ENCODE measurements at places on chromosomes 1 and 21.

GRCh38 chr1:65001231-65001792 is 35.0 kb upstream of the JAK1 start:
- DNase-seq = peak; percentile 59

DNA sequence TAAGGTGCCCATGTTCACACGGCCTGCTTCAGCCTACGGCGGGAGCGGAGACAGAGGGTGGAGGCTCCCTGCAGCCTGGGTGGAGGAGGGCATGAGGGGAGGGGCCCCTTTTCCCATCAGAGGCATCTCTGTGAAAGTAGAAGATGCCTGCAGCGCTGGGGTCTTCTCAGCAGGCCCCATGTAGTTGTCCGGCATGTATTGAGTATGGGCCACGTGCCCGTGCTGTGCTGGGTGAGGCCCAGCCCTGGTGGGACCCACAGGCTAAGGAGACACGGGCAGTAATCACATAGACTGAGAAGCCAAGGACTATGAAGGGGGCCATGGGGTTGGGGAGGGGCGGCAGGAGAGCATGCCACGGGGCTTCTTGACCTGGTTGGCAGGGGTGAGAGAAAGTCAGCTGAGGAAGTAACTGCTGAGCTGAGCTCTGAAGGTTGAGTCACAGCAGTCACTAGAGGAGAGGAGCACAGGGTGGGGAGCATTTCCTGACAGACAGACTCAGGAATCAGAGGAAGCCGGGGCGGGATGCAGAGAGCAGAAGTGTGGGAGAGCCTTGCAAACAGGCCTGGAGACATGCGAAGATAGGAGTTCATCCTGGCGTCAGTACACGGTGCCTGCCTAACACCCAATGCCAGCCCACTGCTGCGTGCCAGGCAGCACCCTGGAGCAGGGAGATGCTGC is 21.6 kb downstream of the PSEN2 start:
- no peak for DNase-seq

DNA sequence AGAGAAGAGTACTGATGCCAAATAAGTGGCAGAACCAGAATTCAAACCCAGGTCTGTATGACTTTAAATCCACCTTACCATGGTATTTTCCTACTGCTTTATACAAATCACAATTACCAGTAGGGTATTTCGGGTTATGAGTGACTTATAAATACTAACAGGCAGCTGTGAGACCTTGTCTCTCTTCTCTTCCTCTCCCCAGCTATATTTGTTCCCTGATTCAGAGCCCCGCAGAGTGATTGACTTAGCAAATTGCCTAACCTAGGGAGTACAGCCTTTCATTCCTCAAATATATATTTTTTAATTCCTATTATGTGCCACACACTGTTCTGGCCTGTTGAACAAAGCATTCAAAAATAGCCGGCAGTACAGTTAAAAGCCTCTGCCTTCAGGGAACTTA is 168.0 kb downstream of the CLEC20A start:
- DNase-seq = no peak

DNA sequence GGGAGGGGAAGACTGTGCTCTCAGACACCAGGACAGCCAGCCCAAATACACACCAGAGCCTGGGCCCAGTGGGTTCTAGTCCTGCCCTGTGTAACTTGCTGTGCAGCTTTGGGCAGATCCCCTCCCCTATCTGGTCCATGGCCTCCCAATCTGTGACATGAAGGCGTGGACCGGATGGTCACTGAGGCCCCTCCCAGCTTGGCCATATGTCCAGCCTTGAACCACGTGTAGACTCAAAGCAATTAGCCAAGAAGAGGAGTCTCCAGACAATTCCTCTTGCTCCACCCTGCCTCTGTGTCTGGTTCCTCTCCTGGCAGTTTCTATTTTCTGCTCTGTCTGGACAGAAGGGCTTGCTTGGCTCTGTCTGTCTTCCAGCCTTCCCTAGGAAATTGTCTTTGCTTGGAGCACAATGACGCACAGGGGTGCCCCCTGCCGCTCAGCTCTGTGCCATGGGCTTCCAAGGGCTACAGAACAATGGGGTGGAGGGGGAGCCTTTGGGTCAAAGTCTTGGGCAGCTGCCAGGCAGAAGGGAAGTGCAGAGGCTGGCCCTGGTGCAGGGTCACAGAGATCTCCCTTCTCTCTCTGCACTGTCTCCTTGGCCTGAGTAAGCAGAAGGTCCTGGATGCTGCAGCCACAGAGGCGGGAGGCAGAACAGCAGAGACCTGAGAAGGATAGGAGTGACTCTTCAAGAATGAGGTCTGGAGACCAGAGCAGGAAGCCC is 66.1 kb downstream of the TENT5C start:
- no peak for DNase-seq

DNA sequence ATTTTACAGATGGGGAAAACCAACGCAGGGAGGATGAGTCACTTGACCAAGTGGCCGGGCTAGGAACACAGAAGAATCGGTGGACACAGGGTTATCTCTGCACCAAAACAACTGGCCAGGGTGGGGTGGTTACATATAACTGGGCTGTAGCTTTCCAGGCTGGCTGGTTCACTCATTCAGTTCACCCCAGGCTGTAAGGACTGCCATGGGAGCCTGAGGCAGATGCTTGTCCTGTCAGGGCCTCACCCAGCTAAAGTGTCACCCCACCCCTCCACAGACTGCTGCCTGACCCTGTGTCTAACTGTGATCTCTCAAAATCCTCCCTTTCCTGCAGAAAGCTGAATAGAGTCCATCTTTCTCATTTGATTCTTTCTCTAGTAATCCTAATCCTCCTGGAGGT is 387.3 kb downstream of the RYR2 start:
- no peak for DNase-seq

DNA sequence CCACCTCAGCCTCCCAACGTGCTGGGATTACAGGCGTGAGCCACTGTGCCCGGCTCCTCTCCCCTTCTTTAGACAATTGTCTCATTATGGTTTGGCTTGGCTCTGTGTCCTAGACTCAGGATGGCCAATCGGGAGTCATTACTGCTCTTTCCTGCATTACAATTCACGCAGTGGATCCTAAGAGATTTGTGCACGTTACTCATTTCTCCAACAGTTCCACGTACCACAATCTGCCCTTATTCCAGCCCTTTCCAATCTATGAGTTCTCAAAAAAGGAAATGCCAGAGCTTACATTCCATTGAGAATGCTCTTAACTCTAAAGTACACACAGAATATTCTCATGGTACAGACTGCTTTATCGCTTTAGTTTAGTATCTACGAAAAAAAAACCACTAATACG is 357.0 kb downstream of the GPATCH2 start:
- DNase-seq = no peak

DNA sequence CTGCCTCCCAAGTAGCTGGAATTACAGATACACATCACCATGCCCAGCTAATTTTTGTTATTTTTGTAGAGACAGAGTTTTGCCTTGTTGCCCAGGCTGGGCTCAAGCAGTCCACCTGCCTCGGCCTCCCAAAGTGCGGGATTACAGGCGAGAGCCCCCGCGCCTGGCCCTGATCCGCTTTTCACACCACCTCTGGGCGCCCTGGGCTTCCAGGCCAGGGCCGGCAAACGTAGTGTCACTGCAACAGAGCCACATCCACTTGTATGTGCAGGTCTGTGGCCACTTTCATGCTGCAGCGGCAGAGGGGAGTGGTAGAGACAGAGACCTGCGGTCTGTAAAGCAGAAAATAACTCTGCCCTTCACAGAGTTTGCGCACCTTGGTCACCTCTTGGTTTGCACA is 29.5 kb downstream of the RRP1B start:
- DNase-seq = no peak

DNA sequence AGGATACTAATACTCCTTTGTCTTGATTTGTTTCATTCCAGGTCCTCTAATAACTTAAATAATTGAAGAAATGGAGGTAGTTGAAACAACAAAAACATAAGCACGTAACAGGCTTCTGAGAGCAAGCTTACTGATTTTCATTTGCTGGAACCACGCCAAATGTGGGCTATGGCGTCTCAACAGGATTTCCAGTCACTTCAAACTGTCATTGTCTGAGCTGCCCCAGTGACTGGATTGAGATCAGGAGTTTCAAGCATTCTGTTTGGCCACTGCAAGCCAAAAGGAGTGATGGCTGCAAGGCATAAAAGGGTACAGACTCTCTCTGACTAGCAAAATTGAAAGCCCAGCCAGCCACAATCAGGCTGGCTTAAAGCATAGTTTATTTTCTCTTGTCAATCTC is 289.9 kb downstream of the DPYD start:
- no peak for DNase-seq

GRCh38 chr1:95475686-95476457 is 241.9 kb downstream of the RWDD3 start:
- no peak for DNase-seq

GRCh38 chr1:202249436-202249835 is 55.8 kb downstream of the LGR6 start:
- DNase-seq = no peak

GRCh38 chr1:38244218-38244845 is 197.7 kb upstream of the POU3F1 start:
- DNase-seq = no peak

GRCh38 chr21:31233711-31234110 is 110.3 kb downstream of the TIAM1 start:
- no peak for DNase-seq

DNA sequence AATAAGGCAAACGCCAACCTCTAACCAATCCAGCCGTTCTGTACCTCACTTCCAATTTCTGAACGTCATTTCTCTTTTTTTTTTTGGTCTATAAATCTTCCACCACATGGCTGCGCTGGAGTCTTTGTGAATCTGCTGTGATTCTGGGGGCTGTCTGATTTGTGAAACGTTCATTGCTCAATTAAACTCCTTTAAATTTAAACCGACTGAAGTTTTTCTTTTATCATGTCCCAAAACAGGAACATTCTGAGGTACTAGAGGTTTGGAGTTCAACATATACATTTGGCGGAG is 65.5 kb upstream of the BACH1 start:
- no peak for DNase-seq

DNA sequence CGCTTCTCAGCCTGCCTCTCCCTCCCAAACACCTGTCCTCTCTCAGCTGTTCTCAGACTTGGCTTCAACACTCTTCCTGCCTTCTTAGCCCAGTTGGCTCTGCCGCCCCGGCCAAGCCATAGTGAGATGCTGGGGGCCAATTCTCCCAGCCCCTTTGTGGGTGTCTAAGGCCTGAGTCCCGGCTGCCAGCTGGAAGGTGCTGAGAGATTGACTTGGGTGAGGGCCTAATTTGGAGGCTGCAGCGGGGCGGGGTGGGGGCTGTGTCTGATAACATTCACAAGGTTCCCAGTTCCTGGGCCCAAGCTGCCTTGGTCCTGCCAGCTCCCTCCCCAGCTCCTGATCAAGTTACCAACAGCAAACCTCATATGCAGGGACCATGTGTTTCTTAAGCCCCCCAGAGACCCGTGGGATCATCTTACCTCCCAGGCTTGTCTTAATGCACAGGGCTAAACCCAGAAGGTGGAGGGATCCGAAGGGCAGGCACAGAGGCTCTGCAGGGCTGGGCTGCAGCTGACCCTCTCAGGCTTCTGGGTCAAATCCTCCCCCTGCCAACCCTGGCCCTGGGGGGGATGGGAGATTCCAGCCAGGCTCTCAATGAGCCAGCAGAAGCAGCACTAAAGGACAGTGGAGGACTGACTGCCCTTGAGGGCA is 9.8 kb downstream of the INKA2 start:
- no peak for DNase-seq

GRCh38 chr1:187936667-187937066 is 1107.9 kb downstream of the PLA2G4A start:
- DNase-seq = no peak

GRCh38 chr1:6599141-6599975 is 3.3 kb downstream of the KLHL21 start:
- no peak for DNase-seq

- DNase-seq = no peak
Observed at GRCh38 chr21:15006594-15007230, 58.1 kb downstream of the NRIP1 start.

- DNase-seq = no peak
Observed at GRCh38 chr1:198771563-198772153, 132.8 kb downstream of the PTPRC start.

Data from T-cell (primary cell).